ENCODE measurements at places on chromosomes 1 and 21. TPM values are rescaled to one million over a fixed set of nuclear protein-coding genes. Genes with fewer than 3 reads are reported as not detected.

DNA sequence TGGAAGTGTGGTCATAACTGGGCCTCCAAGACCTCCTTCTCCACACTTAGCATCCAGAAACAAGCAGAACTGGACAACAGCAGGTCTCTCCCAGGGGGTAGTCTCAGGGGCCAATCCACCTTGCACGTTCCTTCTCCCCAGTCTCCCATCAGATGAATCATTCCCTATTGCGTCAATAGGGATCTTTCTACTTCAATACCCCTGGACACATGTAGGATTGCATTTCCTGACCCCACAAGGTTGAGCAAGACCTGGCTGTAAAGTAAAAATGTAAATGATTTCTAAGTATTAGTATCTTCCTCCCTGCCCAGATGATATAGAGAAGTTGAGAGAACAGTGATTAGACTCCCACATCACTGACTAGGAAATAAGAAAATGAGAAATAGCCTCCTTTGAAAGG, 224.5 kb upstream of the CSF3R start:
- DNase-seq: no peak

- DNase-seq: no peak
Observed at GRCh38 chr21:22725436-22725835, 1727.2 kb downstream of the NCAM2 start.

DNA sequence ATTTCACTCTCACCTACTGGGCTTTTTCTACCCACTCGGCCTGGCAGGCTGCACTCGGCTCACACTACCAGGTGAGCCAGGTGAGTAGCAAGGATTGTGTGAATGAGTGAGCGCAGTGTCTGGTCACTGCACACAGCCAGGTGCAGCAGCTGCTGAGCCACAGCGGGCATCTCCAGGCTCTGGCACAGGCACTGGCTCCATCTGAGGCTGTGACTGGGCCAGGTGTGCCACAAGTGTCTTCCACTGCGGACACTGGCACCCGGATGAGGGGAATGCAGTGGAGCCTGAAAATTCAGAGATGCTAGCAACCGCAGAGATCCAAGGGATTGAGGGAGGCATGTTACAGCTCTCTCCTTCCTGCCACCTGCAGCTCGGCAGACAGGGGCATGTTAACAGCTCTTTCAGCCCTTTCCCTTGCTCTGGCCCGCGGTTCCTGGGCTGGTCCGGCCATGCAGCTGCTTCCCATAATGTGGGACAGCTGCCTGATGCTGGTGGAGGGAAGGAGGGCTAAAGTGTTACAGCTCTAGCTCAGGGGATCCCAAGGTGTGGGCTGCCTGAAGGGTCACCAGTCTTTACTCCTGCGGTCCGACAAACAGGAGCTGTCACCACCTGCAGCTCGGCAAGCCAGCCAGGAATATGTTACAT, 1038.3 kb downstream of the AMY1C start:
- no peak for DNase-seq

DNA sequence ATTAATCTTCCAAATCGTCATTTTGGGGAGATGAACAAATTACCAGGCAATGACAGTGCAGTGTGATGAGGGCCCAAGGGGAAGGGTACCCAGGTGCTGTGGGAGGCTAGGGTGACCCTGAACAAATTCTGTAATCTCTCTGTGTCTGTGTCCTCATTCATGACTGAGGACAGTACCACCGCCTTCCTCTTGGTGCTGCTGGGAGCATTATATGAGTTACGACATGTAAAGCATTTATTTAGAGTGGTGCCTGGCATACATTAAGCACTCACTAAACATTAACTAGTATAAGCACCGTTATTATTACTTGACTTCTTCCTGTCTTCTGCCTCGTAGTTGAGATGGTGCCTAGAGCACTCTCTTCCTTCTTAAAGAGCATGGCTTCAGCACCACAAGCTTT, 468.2 kb upstream of the VAMP3 start:
- DNase-seq: no peak

DNA sequence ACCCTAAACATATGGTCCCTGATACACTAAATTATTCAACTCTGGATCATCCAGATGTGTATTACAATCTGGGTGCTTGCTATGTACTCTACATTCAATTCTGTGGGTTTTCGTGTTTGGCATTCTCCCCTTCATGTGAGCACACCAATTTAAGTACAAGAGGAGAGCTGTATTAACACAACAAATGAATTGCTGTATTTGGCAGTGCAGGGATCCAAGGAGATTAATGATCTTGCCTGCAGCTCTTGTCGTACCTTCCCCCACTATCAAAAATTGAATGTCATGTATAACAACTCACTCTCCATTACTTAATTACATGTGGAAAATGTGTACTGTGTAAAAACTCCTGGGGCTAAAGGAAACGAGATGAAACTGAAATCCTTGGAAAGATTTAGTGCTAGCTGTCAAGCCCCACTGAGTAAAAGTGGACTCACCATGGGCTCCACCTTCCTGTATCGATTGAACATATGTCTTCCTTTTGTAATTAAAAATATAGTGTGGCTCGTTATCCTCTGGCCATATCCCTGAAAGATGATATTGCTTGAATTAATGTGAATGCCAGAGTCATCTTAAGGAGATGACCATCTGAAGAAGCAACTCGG, 172.2 kb upstream of the L1TD1 start:
- no peak for DNase-seq

GRCh38 chr1:171185091-171185490, at the start of gene FMO2:
TSS of gene FMO2 (plus strand) at chr1:171185300. CDS start at chr1:171185714, 414 bp downstream.
- DNase-seq: no peak

DNA sequence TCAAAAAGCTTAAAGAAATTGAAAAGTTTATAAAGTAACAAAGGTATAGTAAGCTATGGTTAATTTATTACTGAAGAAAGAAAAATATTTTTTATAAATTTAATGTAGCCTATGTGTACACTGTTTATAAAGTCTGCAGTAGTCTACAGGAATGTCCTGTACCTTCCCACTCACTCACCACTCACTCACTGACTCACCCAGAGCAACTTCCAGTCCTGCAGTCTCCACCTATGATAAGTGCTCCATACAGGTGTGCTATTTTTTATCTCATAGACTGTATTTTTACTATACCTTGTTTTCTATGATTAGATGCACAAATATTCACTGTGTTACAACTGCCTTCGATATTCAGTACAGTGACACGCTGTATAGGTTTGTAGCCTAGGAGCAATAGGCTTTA, 106.6 kb downstream of the NR5A2 start:
- no peak for DNase-seq

- DNase-seq: no peak
Observed at GRCh38 chr1:43038232-43038935, 79.7 kb upstream of the SLC2A1 start.

DNA sequence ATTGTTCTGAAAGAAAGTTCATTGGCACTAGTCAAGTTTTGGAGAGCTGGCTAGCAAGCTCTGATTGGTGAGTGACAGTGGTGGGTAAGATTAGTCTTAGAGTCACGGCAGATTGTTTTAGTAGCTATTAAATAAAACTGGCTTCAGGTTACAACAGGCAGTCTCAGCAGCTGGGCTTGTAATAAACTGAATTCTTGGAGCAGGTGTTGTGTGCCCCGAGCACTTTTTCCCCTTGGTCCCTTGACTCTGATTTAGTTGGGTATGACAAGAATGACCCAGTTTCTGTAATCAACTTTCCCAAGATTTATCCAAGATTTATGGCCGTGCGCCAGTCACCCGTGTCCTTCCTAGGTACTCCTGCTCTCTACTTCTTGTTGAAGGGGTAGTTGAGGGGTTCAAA, 40.2 kb downstream of the TBCE start:
- DNase-seq: no peak

DNA sequence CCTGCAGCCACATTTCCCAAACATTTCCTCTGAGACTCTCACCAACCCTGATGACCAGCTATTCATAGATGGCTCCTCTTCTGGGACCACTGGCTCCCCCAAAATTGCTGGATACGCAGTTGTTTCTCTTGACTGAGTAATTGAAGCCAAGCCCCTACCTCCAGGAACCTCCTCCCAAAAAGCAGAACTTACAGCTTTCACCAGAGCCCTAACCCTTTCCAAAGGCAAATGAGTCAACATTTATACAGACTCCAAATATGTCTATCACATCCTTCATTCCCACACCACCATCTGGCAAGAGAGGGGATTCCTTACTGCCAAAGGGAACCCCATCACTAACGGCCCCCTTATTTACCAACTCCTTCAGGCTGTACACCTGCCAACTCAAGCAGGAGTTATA, 20.3 kb upstream of the CA6 start:
- DNase-seq: no peak

DNA sequence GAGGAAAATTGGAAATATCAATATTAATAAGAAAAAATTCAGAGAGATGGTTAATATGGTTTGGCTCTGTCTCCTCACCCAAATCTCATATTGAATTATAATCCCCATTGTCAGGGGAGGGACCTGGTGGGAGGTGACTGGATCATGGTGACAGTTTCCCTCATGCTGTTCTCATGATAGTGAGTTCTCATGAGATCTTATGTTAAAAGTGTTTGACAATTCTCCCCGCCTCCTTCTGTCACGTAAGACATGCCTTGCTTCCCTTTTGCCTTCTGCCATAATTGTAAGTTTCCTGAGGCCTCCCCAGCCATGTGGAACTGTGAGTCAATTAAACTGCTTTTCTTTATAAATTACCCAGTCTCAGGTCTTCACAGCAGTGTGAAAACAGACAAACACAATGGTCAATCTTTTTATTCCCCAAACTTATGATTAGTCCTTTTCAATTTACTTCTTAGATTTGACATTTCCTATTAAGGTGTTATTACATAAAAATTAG, 11.0 kb downstream of the EGLN1 start:
- no peak for DNase-seq

GRCh38 chr1:164560556-164560955, 1.6 kb downstream of the PBX1 start:
- no peak for DNase-seq

DNA sequence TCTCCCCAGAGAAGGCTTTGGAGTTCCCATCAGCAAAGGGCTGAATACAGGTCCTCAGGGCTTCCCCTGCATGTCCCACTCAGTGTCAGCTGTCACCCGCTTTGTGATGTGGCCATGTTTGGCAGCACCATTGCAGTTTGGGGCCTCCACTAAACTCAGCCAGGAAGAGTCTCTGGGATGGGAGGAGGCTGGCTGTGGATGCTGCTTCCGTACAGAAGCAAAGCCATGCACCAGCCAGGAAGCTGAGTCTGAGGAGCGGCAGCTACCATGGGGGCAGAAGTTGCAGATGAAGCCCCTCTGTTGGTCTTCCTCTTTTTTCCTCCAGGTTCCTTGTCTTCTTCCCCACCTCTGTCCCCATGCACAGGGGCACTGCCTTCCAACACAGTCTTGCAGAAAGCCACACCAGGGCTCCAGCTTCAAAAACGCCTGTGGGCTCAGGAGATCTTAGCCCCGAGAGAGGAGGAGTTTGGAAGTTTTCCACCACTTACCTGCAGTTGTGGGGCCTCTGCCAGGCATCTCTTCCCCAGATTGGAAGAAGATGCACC, 416.8 kb downstream of the NPHP4 start:
- no peak for DNase-seq

GRCh38 chr1:200384818-200385390, 24.9 kb downstream of the ZNF281 start:
- no peak for DNase-seq

GRCh38 chr1:91749788-91750231, 136.1 kb downstream of the TGFBR3 start:
- no peak for DNase-seq

DNA sequence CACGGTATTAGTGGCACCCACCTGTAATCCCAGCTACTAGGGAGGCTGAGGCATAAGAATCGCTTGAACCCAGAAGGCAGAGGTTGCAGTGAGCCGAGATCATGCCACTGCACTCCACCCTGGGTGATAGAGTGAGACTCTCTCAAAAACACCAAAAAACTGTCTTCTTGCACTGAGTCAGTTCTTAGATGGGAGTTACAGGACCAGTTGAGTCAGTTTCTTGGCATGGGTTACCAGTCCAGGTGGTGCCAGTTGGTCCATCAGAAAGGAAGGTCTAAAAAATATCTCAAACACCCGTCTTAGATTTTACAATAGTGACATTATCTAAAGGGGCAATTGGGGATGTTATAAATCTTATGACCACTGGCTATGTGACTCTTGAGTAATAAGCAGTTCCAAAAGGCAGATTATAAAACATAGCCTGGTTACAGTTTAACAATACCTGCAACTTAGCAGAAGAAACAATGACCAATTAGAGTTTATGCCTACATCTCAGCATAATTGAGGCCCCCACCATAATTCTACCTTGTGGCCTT, 206.9 kb upstream of the FGGY start:
- DNase-seq: no peak

EPHB2 gene
- 7.7 TPM for total RNA-seq

IL20 gene
- total RNA-seq: 0.43 TPM

OR2L13 gene
- 0.12 TPM for total RNA-seq

NR5A2 gene
- total RNA-seq: 2.3 TPM

CRP gene
- 0.16 TPM for total RNA-seq

All from testis (tissue), 5 donors.